ENCODE measurements at places on chromosomes 5 and 9.

DNA sequence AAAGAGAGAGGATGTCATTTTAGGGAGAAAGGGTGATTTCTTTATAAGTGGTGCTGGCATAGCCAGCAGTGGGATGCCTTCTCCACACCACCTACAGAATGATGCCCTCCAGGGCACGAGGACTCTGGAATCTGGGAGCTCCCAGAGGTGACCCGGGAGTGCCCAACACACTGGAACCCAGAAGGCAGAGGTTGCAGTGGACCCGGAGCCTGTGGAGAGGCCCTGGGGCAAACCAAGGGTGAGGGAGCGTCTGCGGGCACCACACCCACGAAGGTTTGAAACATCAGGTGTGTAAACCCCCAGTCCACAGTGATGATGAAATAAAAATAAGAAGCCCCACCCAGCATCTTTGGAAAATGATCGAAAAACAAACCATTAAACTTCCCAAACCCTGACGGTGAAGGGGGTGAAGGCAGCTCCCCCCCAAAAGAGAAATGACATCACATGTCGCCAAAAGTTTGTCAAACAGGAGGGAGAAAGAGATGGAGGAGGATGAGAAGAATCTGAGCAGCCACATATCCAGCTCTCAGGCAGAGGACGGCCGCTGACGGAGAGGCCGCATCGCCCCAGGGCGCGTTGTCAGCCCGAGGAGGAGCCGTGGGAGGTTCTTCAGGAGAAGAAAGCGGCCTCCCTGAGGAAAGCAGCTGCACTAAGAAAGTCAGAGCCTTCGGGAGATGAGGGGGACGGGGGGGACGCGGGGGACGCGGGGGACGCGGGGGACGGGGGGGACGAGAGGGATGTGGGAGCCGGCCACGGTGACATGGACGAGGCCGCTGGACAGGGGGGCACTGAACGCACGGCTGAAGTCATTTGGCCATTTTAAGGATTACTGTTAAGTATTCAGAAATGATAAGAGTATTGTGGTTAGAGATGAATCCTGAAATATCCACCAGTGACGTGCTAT lies 43.1 kb upstream of the NSMF start:
- DNase-seq, result no peak

DNA sequence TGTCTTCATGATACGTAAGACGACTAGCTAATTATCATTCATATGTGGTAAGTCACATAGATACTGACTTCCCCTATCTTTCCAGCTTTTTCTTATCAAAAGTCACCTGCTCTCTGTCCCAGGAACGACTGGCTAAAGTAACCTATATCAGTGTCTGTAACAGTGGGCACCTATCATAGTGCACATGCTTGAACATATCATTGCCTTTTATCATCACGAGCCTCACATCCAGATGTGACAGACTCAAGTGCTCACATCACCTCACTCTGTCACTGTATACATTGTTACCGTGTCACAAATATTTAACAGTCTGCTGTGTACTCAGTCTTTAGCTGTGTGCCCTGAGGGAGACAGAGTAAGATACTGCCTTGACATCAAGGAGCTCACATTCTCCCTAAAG lies 125.4 kb upstream of the CCDC152 start:
- DNase-seq, result no peak

DNA sequence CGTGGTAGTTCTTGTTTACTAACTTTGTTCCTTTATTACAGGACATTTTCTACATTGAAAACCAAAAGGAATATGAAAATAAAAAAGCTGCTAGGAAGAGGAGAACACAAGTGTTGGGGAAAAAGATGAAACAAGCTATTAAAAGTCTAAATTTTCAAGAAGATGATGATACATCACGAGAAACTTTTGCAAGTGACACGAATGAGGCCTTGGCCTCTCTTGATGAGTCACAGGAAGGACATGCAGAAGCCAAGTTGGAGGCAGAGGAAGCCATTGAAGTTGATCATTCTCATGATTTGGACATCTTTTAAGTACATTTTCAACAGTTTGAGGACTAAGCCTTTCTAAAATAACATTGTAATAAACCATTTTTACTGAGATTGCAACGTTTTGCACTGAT lies 23.8 kb downstream of the PHAX start:
- no peak for DNase-seq

- DNase-seq, result no peak
These were observed 193.2 kb downstream of the CACNA1B start for GRCh38 chr9:138070815-138071214.

DNA sequence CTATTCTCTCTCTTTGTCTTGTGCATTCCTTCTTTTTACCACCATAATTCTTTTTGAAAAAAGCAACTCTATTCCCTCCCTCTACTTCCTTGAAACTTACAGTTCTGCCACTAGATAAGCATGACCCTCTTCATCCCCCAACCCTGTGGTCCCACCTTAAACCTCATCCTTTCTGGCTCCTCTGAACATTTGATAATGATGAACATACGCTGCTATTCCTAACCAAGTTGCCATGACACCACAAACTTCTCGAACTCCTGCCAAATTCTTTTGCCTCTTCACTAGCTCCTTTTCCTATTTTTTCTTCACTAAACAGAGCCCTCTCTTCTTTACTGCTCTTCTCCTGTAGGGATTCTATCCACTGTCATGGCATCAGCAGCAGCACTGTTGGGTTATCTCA lies 57.1 kb downstream of the MOCS2 start:
- no peak for DNase-seq

DNA sequence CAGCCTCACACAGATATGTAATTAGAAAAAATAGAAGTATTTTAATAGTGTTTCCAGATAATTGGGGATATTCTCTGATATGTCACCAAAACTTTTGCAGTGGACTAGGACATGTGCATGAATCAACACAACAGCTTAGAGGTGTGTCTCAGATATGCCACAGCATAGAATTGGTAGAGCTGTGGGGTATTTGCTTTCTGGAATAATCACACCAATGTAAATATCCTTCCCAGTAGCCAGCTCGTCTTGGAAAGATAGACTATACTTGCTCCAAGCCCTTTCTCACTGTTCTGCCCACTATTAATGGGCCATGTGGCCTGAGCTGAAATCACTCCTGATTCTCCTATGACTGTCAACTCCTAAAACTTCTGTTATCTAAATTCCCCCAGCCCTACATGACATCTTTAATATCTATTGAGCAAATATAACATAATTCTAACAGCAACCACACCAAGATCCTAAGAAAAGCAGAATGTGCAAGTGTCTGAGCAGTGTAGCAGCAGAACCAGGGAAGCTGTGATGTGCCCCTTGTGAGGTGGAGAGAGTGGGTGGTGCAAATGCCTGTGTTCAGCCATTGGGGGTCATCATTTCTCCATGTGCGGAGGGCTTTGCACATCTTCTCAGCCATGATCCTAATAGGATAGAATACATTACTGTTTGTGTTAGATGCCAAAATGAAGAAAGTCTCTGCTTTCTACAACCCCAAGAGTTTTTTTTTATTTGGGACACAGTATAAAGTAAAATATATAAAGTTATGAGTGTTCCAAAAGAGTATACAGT lies 65.0 kb downstream of the MELK start:
- DNase-seq, result no peak

GRCh38 chr5:24767086-24767485 lies 122.3 kb upstream of the CDH10 start:
- no peak for DNase-seq
